ENCODE measurements at places on chromosomes 4 and X.

DNA sequence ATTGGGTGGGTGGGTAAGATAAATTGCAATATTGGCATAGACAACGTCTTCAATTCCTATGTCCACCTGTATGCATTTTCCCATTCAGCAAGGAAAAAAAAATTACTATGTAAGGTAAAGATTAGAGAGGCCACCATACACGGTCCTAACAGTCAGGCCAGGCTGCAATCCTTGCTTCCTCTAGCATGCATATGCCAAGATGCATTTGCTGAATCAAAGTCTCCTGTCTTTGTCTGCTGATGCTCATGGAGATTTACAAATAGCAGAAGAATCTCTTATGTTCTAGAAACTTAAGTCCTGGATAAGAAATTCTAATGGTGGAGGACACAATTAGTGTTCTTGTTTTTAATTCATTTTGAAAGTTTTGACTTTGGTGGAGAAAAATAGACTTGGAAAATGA, 206.8 kb downstream of the PDGFC start:
- no peak for DNase-seq

DNA sequence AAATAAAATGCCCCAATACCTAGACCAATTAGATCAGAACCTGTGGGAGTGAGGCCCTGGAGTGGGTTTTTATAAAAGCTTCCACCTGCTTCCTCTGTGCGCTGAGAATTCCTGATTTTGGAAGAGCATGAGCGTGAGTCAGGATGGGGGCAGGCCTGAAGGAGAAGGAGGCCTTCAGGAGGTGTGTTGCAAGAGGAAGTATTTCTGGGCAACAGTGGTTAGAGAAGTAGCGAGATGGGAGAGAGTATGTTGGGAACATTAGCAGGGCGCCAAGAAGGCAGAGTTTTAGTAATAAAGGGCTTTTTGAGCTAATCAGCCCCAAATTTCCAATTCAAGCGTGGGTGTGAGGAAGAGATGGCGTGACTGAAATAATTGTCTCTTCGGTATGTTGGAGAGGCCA, 349.8 kb downstream of the UNC5C start:
- no peak for DNase-seq

- peak; percentile 70 for DNase-seq
These were observed 20.7 kb downstream of the HAND2 start for GRCh38 chr4:173509036-173510001.

DNA sequence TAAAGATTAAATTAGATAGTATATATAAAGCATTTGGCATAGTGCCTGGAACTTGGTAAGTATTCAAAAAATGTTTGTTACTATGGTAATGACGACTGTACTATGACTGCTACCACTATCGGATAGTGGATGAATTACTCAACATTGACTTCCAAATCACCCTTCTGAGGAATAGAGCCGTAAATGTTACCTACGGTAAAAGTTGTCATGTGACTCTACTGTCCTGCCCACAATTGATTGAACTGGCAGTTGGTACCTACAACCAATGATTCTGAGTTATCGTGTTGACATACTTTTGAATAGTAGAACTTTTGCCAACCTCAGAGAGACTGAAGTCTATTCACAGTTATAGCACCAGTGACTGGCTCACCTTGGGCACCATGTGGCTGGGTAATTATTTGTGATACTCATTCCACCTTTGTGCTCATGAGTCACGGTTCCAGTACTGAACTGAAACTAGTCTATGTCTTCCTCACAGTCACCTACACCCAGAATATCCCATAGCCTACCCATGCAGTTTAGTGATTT, 185.5 kb upstream of the PITX2 start:
- peak; percentile 45 for DNase-seq

- DNase-seq, result no peak
These were observed 368.8 kb downstream of the MAGEE1 start for GRCh38 chrX:76796311-76796710.

- no peak for DNase-seq
These were observed 163.2 kb downstream of the APBB2 start for GRCh38 chr4:41050880-41051775.

DNA sequence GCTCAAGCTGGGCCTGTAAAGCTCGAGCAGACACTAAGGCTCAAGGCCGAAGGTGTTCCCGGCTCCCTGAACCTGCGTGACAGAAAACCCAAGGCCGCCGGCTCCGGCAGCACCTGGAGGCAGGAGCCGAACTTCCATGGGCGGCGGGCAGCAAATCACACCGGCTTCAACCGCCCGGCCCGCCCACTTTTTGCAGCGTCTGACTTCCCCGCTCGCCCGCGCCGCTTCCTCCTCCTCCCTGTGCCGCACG, 940 bp upstream of the NSD2 start:
- peak; percentile 81 for DNase-seq

DNA sequence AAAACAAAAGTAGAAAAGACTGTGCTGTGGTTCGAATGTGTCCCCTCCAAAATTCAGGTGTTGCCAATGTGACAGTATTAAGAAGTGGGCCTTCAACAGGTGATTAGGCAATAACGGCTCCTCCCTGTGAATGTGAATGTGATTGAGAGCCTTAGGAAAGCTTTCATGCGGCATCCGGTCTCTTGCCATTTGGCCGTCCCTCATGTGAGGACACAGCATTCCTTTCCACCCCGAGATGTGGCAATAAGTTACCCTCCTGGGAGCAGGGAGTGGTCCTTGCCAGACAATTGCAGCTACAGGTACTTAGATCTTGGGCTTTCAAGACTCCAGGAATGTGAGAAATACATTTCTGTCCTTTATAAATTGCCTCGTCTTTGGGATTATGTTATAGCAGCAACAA, 129.3 kb downstream of the CPEB2 start:
- DNase-seq, result no peak

Measured in fibroblast of skin of abdomen (primary cell).